T-cell (primary cell): ENCODE measurements at places on chromosomes 7 and 10.

GRCh38 chr10:47184724-47185330 lies 115.2 kb upstream of the GDF10 start:
- DNase-seq: no peak

GRCh38 chr7:84336766-84337165 lies 142.2 kb upstream of the SEMA3A start:
- no peak for DNase-seq

DNA sequence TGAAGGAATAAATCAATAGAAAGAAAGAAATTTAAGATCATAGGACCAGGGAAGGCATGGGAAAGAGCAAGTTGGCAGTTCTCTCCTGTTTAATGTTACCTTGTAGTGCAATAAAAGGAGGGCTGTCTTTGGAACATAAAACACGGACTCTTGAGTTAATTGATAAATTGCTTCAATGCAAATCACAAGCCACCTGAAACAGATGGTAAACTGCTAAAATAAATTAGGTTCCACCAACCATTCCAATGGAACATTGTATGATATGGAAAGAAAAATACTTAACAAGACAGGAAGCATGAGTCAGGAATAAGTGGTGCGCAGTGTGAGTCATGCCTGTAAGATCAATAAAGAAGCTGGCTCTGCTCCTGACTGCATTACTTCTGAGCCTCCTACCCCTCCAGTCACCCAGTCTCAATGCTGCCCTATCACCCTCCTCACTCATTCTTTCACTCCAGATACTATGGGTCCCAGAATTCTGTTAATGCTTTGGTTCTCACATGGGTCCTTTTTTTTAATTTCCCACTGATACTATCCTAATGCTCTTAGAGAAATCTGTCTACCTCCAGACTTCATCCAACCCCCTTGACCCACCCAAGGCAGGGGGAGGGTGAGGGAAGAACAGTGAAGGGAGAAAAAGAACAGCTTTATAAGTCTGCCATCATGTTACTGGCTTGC lies 78.9 kb downstream of the LRRC17 start:
- DNase-seq: no peak

GRCh38 chr7:144414815-144415214 lies 11.3 kb upstream of the NOBOX start:
- no peak for DNase-seq

DNA sequence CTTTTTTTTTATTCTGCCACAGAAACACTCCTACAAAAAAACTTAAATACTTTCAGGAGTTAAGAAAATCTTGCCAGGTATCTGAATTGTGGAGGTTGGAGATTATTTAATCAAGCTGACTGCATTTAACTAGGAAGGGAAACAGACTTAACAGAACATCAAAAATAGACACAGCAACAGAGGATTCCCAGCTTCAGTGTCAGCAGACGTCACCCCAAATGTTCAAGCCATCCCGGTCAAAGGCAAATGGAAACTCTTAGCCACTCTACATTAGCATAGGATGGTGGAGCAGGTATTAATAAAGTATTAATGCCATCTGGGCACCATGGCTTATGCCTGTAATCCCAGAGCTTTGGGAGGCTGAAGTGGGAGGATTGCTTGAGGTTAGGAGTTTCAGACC lies 139.7 kb upstream of the SVIL start:
- DNase-seq: no peak

- DNase-seq: no peak
Observed at GRCh38 chr7:133845005-133845404, 282.1 kb upstream of the LRGUK start.

- no peak for DNase-seq
Observed at GRCh38 chr10:11758527-11759236, 16.5 kb downstream of the ECHDC3 start.

- no peak for DNase-seq
Observed at GRCh38 chr10:49791100-49791499, 29.0 kb upstream of the OGDHL start.

- DNase-seq: no peak
Observed at GRCh38 chr10:2791774-2792443, 275.4 kb upstream of the PFKP start.

- no peak for DNase-seq
Observed at GRCh38 chr7:95470452-95470851, 15.3 kb upstream of the ASB4 start.

DNA sequence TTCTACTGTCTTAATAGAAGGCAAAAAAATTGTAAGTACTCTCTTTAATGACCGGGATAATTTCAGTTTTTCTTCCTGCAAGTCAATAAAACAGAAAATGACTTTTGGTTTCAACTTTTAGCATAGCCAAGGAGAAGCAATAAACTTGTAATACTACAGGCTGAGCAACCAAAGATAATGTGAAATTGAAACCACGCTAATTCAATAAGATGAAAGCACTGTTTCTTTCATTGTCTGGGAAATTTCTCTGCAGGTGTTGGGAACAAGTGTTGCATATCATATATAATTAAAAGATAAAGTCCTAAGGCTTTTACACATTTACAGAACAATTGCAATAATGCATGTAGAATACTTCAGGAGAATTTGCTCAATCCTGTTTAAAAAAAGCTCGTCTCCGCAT lies 462.3 kb downstream of the PAXIP1 start:
- no peak for DNase-seq

DNA sequence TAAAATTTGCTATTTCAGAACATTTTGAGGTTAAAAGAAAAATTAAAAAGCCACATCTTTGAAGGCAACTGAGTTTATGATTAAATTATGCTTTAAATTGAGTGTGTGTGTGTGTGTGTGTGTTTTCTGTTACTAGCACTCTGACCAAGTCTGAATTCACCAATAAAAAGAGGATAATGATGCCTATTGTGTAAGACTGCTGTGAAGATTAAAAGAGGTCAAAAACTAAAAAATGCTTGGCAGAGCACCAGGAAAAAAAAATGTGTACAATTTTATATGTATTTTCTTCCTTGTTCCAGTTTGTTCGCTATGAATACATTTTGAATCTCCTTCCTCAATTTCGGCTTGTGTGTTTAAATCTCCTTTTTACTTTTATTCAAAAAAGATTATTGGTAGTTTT lies 316.6 kb upstream of the MAGI2 start:
- DNase-seq: no peak

- DNase-seq: no peak
Observed at GRCh38 chr7:158329686-158330085, 257.9 kb downstream of the PTPRN2 start.

DNA sequence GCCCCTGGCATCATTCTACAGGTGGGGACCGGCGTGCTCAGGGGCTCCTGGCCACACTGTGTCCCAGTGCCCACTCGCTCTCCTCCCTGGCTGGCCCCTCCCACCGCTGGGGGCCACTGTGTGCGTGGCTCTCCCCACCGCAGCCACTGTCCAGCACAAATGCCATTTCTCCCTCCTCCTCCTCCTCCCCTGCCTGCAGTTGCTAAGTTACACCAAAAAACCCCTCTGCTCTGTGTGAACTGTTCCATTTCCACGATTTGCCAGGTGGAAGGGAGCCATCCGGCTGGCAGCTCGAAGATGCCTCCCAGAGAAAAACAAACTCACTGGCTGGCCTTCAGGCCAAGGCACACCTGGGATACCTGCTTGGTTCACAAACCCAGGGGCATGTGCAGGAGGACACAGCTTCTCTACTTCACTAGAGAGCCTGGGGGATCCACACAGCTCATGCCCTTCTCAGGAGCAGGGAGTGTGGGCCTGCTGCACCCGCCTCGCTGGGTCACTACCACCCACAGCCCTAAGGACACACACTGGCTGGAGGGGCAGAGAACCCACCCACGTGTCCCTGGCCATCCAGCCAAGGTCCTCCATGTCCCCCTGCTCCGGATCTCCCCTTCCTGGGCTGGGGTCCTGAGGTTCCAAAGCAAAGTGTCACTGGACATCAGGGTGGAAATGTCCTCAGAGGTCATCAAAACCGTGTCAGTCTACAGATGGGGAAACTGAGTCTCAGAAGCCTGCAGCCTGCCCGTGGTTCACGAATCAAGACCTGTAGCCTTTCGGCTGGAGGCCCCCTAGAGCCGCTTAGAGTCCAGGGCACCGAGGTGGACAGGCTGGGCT lies 1.7 kb downstream of the RASGEF1A start:
- DNase-seq: no peak

GRCh38 chr7:150951181-150951520 lies 27.0 kb downstream of the KCNH2 start:
- no peak for DNase-seq

- no peak for DNase-seq
Observed at GRCh38 chr10:117163954-117164548, 26.0 kb upstream of the VAX1 start.

GRCh38 chr10:62627983-62628382 lies 176.5 kb upstream of the ADO start:
- DNase-seq: no peak

DNA sequence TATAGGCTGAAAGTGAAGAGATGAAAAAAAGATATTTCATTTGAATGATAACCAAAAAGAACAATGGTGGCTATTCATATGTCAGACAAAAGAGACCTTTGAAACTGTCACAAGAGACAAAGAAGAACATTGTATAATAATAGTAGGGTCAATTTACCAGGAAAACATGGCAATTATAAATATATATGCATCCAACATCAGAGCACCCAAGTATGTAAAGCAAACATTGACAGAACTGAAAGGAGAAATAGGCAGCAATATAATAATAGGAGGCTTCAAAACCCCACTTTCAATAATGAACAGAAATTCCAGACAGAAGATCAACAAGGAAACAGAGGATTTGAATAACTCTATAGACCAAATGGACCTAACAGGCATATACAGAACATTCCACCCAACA lies 876.2 kb downstream of the GRID1 start:
- no peak for DNase-seq

- DNase-seq: no peak
Observed at GRCh38 chr7:51456-52068, 140.8 kb upstream of the FAM20C start.

DNA sequence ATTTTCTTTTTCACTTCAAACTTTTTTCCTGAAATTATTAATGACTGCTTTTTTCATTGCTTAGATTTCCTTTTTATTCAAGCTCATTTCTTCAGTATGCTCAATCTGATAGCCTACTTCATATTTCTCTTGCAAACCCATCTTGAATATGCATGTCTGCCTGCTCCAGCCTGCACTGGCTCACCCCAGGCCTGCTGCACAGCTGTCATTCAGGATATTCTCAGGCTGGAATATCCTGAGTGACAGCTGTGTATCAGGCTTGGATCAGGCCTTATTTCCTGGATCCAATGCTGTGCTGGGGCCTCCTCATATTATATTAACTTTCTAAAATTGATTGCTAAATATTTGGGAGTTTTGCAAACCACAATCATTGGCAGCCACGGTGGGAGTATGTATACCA lies 120.2 kb upstream of the TNS3 start:
- no peak for DNase-seq

DNA sequence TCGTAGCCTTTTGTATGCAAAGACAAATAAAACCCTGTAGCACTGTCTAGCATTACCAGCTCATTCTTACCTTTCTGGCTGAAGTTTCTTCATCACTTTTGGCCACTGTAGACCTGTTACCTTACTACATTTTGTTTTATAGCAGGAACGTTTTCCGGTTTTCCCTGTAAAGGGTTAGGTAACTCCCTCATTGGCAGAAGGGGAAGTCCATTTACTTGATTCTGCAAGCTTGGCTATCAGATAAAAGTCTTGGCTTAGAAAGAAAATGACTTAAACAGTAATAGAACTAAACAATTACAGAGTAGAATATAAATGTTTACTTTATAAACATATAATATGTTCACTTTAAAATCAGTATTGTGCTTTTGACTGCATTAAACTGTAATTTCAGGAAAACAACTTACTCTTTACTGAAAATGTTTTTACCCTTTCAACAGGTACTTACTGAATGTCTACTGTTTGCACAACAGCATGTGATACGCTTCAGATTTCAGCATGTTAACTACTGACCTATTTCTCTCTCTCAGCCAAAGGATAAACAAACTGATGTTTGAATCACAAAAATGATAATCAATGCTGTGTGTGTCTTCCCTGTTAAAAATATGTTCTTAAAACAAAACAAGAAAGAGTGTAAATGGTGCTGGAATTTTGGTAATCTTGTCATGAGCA lies 67.1 kb downstream of the OTUD1 start:
- no peak for DNase-seq

GRCh38 chr10:63866747-63867140 lies 345.5 kb downstream of the REEP3 start:
- no peak for DNase-seq

DNA sequence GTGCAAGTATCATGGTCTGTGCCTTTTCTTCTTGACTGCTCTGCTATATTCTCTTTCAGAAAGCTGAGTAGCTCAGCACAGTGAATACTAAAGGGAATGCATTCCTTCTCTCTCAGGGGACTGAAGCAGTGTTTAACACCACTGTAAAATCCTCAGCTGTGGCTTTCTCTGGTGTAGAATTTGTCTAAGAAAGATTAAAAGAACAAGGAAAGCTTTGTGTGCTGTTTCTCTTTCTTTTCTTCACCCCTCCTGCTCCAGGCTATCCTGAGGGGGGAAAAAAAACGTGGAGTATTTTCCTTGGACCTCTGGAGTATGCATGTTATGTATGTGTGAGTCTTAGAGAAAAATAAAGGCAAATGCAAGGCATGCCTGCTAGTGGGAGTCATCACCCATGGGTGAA lies 383.9 kb downstream of the AUTS2 start:
- DNase-seq: no peak

- DNase-seq: no peak
Observed at GRCh38 chr7:19352305-19352695, 207.1 kb upstream of the FERD3L start.

DNA sequence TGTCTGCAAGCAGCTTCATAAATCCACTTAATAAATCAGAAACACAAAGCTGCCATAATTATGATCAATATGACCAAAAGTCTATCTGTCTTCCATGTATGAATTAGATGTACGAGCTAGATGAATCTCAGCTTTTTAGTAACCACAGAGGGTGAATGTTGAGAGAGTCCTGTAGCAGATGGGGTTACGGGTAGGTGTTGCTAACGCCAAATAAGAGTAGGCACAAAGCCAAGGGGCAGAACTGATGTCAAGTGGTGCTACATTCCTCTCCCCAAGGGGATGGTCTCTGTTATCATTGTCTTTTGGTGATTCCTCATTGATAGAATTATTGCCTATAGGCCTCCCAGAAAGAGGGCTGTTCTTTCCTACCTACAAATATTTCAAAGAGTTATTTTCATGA lies 257.8 kb downstream of the PCLO start:
- DNase-seq: no peak

DNA sequence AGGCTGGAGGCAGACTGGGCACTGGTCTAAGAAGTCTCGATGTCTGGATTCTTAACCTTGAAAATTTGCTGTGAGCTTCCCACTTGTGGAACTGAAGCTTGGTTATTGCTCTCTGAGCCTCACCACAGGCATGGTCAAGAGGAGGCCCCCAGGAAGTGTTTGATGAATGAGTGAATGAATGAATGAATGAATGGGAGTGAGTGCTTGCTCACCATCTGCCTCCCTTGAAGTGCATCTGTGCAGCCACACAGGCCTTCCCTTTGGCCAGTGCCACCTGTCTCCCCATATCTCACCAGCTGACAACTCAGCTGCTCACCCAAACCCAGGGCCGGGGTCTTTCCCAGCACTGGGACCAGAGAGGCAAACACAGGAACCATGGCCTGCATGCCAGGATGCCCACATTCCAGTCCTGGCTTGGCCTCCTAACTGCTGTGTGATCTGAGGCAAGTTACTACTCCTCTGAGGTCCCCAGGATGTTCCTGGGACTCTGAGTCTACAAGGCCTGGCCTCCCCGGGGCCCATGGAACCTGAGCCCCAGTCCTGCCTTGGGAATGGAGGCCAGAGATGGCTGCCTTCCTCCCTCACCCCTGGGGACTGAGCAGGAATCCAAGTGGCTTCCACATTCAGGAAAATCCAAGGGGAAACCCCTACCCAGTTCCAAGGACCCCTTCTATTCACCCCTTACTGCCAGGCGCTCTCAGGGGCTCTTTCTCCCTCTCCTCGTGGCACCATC lies 51.4 kb upstream of the SLC29A3 start:
- no peak for DNase-seq
